ENCODE measurements at places on chromosomes 5 and 9.

DNA sequence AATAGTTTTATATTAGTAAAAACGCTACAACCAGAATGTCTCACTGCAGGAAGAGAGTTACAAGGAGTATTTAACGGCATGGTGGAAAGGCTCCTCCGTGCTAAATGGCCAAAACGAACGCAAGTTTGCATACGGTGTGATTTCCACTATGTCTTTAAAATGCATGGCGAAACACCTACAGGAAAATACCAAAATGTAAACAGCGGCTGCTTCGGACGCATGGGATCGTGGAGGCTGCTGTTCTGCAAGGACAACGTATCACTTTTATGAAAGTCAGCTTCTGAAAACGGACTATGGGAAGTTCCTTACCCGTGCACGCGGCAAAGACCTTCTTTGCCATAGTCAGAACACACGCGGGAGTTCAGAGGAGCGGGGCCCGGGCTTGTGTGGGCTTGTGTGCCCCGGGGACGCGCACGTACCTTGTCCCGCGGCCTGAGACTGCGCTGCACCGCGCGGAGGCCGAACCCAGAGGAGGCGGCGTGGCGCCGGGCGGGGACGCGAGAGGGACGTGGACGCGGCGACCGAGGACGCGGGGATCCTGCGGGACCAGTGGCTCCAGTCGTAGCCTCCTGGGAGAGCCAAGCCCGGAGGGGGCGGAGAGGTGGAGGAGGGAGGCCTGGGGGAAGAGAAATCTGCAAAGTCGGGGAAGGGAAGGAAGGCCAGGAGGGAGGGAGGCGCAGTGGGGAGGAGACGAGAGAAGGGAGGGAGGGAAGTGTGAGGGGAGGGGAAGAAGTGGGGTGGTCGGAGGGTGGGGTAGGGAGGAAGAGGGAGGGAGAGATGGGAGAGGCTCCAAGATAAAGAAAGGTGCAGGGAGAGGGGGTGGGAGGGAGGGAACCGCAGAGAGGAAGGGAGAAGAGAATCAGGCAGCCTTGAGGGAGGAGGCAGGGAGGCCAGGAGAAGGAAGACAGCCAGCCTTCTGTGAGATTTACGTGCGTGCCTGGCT is at the start of gene CMBL:
Gene CMBL, minus strand, starts transcription at position 697 of the 943 bp plus-strand sequence. CDS start 17,140 bp downstream, outside the sequence.
- no peak for DNase-seq

DNA sequence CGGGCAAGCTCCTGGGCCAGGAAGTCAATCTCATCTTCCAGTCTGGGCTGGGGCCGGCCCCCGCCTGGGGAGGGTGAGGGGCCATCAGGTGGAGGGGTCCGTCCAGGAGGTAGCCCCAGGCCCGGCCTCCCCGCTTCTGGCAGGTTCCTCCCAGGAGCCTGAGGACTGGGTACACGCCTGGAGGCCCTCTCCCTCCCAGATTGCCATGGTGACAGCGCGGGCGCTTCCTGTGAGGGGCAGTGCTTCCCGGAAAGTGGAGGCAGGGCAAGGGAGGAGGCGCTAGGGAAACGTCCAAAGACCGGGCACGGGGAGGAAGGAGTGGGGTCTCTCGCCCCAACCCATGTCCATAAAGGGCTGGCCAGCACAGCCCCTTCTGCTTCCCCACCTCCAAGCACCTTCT is 4.9 kb downstream of the NPDC1 start:
- no peak for DNase-seq

GRCh38 chr5:168777651-168778050 is 198.5 kb upstream of the PANK3 start:
- DNase-seq, result no peak

DNA sequence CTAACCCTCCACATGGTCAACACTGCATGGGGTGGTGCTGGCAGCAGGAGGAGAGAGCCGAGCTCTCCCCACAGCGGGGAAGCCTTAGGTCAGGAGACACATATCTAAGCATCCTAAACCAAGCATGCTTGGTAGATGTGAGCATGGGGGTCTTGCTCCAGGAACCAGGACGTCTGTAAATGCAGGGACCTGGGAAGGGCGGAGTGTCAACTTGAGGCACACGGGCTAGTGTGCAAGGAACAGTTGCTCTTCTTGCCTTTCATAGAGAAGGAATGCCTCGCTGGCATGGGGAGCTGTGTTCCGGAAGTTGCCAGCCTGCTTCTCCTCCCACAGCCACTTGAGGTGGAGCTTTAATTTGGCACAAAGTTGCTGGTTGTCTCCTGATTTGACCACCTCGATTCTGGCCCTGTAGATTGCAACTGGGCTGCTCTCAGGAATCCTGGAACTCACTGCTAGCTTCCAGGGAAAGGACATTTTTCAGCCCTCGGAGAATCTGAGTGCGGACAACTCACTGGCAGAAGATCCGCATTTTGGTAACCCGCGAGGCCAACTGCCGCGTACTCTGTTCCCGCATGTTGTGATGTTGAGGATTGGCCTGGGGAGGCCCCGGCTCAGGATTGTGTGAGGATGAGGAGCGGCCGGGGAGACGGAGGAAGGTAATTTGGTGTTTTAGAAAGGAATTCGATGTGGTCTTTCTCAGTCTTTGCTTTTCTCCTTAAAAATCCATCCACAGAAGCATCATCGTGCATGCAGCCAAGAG is 370.3 kb upstream of the IRX1 start:
- no peak for DNase-seq

DNA sequence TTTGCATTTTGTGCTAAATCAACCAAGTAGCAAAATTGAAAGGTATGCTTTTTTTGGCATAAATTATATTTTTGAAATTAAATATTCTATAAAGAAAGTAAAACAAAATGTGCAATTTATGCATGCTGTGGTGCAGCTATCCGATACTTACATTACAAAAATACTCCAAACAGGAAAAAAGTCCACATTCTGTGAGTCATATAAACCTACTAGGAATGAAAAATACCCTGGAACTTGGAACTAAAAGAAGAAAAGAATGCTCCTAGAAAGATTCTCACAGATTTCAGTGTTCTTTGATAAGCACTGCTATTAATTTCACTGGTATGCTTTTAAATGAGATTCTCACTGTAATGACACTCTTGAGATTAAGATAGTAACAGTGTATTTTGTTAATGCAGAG is 92.6 kb downstream of the OSMR start:
- no peak for DNase-seq

DNA sequence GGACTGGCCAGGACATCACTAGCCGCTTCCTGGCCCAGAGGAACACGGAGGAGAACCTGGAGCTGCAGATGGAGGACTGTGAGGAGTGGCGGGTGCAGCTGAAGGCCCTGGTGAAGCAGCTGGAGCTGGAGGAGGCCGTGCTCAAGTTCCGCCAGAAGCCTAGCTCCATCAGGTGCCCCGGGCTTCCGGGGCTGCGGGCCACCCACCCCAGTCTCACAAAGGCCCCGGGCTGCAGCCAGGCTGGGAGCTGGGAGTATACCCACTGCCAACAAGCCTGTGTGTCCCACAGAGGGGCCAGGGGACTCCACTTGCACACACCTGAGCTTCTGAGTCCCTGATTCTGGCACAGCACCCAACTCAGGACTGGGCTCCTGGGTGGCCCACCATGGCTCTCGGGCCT is 1.7 kb upstream of the RABL6 start:
- no peak for DNase-seq
